Stimulated activated CD8-positive, alpha-beta memory T cell treated with anti-CD3 and anti-CD28 coated beads, Interleukin-4, amount 100 ng/mL, for 24 hours (primary cell): ENCODE measurements at places on chromosomes 7 and 10.
A peak's percentile ranks its signal among the peaks of the same experiment; 100 is the strongest.

DNA sequence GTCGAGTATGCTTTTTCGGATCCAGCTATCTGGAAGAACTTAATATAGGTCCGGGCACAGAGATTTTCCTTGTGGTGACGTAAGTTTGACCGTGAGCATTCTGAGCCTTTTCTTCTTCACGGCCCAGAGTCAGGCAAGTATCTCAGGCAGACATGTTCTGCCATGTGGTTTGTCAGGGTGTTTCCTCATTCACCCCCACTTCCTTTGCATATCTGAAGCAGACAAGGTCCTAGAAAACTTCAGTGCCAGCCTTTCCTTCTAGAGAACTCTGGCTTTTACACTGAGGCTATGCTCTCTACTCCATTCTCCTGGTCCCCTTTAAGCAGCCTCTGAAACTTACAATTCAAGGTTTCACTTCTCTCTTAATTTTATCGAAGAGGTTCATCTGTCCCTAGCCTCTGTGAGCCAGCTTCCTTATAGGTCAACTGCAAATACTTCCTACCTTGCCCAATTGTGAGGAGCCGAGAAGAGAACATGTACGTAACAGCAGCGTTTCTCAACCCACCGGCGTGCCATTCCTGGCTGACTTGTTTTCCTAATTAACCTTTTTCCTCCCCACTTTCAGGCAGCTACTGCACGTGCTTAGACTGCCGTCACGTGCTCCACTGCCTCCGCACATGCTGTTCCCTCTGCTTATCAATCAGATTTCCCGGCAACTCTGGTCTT, 47.3 kb downstream of the CDCA7L start:
- no peak for DNase-seq

DNA sequence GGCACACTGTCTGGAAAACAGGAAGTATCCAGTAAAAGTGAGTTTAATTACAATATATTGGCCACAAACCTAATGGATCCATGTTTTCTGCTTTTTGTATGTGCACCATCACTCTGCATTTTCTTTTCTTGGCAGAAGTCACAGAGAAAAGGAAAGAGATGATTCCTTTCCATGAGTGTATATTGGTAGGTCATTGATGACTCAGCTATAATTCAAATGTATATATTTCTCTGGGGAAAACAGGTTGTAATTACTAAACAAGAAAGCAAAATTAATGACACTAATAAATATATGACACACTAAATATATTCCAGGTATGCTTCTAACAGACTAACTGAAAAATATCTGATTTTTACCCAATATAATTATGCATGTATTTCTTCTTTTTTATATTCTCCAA, 105.9 kb upstream of the PCDH15 start:
- DNase-seq, result no peak

- DNase-seq, result no peak
Measured at GRCh38 chr10:3428826-3429225, 256.2 kb upstream of the PITRM1 start.

- no peak for DNase-seq
Measured at GRCh38 chr7:148664324-148664723, 34.4 kb upstream of the CUL1 start.

DNA sequence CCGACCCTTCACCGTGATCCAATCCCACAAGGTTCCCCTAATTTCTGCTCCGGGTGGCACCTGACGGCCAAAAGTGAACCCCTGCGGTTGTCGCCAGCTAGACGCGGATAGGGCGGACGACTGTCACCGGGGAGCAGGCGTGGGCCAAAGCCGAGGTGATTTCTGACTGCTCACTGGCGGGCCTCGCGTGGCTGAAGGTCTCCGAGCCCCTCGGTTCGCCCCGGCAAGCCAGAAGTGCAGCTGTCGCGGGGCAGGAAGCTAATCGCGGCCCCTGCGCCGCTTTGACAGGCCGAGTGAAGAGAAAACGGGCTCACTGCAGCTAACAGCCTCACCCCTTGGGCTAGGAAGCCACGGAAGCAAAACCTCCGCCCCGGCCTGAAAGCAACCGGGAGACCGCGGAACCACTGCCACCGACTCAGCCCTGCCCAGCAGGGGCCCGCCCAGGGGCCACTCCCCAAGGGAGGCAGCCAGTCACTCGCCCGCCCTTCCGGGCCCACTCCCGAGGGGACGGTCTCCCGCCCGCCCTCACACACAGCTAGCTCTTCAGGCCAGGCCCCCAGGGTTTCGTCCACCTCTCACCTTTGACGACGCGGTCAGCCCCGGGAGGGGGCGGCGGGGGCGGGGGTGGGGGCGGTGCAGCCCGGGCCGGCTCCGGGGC, 469 bp downstream of the PPP3CB start:
- peak; percentile 82 for DNase-seq

- DNase-seq, result no peak
Measured at GRCh38 chr10:93629647-93630305, 17.4 kb downstream of the PDE6C start.
